ENCODE measurements at places on chromosomes 1 and 21.

- no peak for DNase-seq
These were observed 60.4 kb upstream of the LYPLAL1 start for GRCh38 chr1:219113261-219113660.

GRCh38 chr1:207428783-207429182 lies 25.3 kb upstream of the CR2 start:
- no peak for DNase-seq

DNA sequence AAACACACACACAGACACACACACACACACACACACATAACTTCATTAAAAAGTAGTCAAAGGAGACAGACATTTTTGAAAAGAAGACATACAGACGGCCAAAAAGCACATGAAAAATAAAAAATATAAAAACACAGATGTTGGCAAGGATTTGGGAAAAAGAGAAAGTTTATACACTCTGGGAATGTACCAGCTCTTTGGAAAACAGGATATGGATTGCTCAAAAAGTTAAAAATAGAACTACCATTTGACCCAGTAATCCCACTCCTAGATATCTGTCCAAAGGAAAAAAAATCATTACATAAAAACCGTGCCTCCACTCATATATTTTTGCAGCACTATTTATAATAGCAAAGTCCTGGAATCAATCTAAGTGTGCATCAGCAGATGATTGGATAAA lies 128.4 kb upstream of the C21orf91 start:
- DNase-seq, result no peak

- DNase-seq, result no peak
These were observed 3.7 kb downstream of the ARHGEF16 start for GRCh38 chr1:3457910-3458883.

DNA sequence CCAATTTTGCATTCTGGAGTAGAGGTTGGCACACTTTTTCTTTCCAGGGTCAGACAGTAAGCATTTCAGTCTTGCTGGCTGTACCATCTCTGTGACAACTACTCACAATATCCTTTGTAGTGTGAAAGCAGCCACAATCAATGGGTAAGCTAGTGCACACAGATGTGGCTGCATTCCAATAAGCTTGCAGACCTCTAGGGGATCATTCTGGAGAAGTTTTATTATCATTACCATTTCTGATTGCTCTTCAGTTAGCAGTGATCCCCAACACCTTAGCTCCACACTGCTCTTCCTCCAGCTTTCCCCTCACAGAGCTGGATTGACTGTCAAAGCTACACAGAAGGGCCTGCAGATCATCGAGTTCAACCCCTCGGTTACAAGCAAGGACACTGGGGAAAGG lies 9.1 kb downstream of the RXRG start:
- no peak for DNase-seq

- no peak for DNase-seq
These were observed 39.8 kb downstream of the TGFBR3 start for GRCh38 chr1:91846007-91846638.
